Right renal pelvis (tissue), 4 donors: ENCODE measurements at places on chromosomes 4 and X.
A peak's percentile ranks its signal among the peaks of the same experiment; 100 is the strongest.

GRCh38 chr4:53605783-53606182, 14.5 kb upstream of the LNX1 start:
- no peak for DNase-seq

GRCh38 chrX:110657073-110657472, 138.5 kb downstream of the CHRDL1 start:
- no peak for DNase-seq

GRCh38 chrX:1754077-1754476, 139.2 kb downstream of the ASMT start:
- no peak for DNase-seq

- DNase-seq: no peak
These were observed 66.8 kb upstream of the RBPJ start for GRCh38 chr4:26253968-26254367.

GRCh38 chr4:6229095-6229494, 28.7 kb upstream of the JAKMIP1 start:
- DNase-seq: no peak

DNA sequence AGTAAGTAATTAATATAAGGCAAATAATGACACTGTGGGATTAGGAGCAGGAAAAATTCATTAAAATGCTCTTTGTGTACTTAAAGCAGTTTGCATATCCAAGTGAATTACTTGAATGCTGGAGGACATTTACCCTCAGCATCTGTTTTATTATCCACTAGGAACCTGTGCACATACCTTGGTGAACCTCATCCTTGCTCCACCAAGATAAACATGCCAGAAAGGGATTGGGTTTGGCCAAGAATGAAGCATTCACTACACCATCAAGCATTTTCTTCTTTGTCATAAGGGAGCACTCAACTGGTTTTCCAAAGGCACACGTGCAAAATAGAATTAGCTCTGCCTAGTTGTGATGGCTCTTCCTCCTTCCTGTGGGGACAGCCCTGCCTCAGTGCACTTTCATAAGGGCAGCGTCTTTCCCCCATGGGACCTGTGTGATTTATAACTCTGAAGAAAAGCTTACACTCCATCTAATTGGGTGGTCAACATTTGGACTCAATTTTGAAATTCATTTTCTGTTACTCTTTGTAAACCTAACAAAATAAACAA, 291.7 kb downstream of the USP46 start:
- no peak for DNase-seq

GRCh38 chr4:144421839-144422565, 224.0 kb upstream of the HHIP start:
- DNase-seq: no peak

GRCh38 chr4:90977726-90978125, 850.5 kb downstream of the CCSER1 start:
- DNase-seq: no peak

- no peak for DNase-seq
These were observed 342.7 kb downstream of the PTTG2 start for GRCh38 chr4:38302910-38303309.

GRCh38 chr4:53863736-53864365, 200.6 kb downstream of the CHIC2 start:
- DNase-seq: no peak

GRCh38 chr4:15557786-15558550, 88.3 kb downstream of the CC2D2A start:
- no peak for DNase-seq

GRCh38 chr4:37836838-37837440, 10.5 kb downstream of the PGM2 start:
- no peak for DNase-seq

- no peak for DNase-seq
These were observed 115.1 kb downstream of the CRLF2 start for GRCh38 chrX:1097328-1097727.

DNA sequence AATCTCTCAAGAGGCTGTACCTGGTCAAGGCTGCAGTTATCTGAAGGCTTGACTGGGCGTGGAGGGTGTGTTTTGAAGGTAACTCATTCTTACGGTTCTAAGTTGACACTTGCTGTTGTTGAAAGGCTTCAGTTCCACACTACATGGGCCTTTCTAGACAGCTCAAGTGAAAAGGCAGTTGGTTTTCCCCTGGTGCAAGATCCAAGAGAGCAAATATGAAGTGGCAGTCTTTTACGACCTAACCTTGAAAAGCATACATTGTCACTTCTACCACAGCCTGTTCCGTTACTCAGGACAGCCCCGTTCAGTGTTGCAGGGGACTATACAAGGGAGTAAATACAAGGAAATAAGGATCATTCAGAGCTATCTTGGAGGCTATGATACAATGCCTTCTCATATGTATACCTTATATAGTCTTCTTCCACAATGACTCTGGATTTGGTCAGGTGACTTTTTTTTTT, 46.2 kb downstream of the PDS5A start:
- DNase-seq: no peak

GRCh38 chrX:119008110-119008744, 33.8 kb downstream of the LONRF3 start:
- DNase-seq: peak; percentile 4

GRCh38 chr4:88177983-88178625, 19.7 kb upstream of the ABCG2 start:
- no peak for DNase-seq
